ENCODE measurements at places on chromosomes 11 and 22.

DNA sequence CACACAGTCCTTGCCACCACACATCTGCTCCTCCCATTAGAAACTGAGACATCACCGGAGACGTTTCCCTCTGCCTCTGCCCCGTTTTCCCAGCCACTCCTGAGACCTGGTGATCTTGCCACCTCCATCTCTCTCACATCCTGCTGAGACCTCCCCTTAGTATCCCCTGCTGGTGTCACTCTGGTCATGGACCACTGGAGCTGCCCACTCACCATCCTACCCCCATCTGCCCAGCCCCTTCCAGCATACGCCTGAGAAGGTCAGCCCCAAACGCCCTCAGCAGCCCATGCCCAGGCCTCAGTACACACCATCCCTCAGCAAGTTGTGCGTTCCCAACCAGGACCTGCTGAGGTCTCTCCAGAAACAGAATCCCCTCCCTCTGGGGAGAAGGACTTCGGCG lies 64.3 kb downstream of the SHANK2 start:
- no peak for DNase-seq

DNA sequence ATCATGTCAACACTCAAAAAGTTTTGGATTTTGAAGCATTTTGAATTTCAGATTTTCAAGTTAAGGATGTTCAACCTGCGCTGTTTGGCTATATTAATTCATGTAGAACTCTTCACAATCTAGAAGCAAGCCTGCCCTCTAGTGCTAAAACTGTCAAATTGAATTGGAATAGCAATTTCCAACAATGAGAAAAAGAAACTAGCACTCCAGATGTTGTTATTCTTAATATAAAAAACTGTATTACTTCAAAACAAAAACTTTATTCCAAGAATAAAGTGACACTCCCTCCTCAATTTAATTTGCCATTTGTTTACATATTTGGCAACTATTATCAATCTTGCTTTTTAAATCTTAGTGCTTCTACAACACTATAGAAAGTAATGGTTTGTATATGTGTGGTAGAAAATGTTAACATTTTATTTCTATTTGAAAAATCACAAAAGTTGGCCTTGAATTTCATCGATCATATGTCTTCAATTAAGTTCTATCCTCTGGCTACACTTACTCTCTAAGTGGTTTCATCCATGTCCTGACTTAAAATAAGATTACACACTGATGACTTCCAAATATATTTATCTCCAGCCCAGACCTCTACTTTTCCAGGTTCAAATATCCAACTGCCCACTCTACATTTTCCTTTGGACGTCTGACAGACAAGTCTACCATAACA lies 36.6 kb downstream of the DCUN1D5 start:
- peak; percentile 69 for DNase-seq

GRCh38 chr11:6646918-6647679 lies 8.5 kb downstream of the DCHS1 start:
- DNase-seq = peak; percentile 93

- DNase-seq = no peak
These were observed 73.5 kb downstream of the BRD1 start for GRCh38 chr22:49753961-49754695.

- DNase-seq = no peak
These were observed 72.9 kb upstream of the SEPTIN5 start for GRCh38 chr22:19641254-19641982.

- no peak for DNase-seq
These were observed 147.5 kb downstream of the GRIK4 start for GRCh38 chr11:120659076-120659475.

GRCh38 chr22:50027639-50028537 lies 15.3 kb upstream of the IL17REL start:
- no peak for DNase-seq

DNA sequence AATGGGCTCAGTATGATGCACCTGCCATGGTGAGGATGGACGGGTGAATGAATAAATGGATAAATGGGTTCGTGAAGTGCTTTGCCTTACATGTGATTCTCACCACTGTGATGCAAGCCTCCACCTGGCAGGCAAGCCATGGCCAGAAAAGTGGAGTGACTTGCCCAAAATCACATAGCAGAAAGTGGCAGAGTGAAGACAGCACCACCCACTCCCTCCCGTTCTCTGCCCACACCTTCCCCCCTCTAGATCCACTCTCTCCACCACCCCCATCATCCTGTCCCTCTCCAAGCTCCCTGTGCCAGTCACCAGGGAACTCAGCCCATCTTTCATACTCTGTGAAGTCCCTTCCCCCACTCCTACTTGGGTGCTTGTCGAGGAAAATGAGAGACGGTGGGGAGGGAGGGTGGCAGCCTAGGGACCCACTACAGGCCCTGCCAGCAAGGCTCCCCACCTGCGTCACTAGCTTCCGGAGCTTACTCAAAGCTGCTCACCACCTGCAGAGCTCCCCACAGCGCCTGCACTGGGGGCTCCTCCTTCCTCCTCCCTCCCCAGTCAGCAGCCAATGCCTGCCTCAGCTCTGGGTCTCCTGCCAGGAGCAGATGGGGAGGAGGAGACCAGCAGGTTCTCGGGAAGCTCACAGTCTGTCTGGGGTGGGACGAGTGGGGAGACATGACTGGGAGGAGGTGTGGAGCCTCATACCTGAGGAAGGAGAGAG lies 82.3 kb downstream of the PDE2A start:
- DNase-seq = no peak

DNA sequence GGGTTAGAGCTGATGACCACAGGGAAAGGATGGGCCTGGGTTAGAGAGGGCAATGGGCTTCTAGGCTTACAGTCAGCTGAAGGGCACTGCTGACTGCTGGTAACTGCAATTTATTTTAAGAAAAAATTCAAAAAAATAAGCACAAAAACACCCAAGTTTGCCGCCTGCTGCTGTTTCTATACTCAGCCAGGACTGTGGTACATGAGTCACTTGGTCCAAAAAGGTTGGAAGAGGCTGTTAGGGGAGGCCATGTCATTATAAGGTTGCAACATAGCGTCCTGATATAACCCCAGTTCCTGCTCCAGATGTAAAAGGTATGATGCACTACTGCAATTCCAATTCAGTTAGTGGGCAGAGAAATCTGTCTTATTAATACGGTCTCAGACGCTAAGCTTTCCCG lies 98.9 kb downstream of the ETS1 start:
- DNase-seq = no peak

GRCh38 chr11:18770479-18771125 lies 21.0 kb downstream of the PTPN5 start:
- no peak for DNase-seq

DNA sequence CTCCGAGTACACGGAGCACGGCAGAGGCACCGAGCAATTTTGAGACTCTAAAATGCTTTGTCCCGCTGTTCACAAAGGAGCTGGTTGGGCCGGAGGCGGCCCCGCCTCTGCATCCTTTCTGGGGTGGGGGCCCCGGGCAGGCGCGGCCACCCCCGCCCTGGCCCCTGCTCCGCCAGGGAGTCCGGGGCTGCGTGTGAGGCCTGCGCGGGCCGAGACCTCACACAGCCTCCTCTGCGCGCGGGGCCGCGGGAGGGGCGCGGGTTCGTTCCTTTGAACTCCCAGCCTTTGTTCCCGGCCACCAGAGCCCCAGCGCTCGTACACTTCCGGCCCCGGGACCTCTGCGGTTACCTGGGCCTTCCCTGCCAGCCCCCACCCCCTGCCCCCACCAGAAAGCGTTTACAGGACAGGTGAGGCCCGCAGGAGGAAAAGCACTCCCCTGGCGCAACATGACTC lies 1.6 kb downstream of the FGF19 start:
- DNase-seq = no peak

- DNase-seq = peak; percentile 89
These were observed 15.7 kb downstream of the CRTAM start for GRCh38 chr11:122853971-122854446.

DNA sequence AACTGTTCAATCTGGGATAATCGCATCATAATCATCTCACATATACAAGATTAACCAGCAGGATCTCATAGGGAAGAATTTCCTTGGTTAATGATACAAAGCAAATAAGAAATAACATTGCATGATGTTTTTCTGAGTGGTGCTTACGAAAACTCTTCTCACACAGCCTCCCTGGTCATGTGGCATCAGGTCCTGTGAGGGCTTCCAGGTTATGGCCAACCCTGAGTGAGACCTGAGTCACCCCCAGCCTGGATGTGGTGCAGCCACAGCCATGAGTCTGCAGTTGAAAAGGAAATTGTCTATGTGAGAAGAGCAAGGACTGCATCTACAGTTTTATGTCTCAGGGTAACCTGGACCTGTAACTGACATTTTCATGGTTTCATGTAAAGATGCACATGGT lies 90.5 kb upstream of the XKR3 start:
- no peak for DNase-seq

- no peak for DNase-seq
These were observed 111.4 kb downstream of the SPON1 start for GRCh38 chr11:14073849-14074476.

- no peak for DNase-seq
These were observed 10.8 kb upstream of the KDM4E start for GRCh38 chr11:95014184-95014821.

DNA sequence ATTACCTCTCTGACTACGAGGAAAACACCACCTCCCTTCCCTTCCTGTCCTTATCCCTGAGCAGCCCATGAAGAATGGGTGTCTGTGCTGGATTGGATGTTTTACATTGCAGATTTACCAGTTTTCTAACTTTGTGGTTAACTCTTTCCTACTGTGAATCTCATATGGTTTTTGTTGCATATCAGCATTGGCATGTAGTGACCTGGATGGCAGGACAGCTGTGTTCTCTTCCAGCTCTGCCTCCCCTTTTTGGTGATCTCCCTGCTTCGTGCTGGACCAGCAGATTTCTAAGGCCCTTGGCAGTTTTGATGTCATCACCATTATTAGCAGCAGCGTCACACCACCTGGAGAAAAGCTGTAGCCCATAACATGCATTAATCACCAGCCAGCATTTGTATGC lies 26.7 kb downstream of the OR6Q1 start:
- DNase-seq = no peak

DNA sequence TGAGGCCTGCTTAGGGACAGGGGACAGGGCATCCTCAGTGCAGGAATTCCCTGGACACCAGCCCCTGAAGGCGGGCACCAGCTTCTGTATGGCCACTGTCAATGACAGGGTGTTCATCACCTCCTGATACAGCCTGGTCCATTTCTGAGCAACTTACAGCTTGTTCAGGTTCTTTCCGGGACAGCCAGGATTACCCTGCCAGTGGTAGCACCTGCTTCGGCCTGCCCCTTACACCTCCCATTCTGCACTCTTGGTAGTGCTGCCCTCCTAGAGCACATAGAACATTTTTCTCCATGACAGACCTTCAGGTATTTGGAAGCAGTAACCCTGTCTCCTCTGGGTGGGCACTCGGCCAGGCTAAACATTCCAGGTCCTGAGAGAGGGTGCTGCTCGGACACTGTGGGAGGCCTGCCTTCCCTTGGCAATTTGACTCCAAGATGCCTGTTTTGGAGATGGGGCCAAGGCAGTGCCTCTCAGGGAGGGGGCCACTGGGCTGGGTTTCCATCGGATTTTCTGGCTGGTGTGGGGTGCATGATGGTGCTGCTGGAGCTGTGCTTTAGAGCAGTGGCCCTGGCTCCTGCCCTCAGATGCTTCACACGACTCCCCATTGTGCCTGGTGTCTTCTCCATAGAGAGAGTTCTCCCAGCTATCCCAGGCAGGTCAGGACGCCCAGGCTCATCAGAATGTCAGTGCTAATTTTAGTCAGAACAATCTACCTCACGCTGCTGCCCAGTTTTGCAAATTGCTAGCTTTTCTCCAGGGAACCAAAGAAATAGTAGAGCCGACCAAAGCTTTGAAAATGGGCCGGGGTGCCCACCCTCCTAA lies 1.2 kb downstream of the GAL3ST3 start:
- DNase-seq = no peak

DNA sequence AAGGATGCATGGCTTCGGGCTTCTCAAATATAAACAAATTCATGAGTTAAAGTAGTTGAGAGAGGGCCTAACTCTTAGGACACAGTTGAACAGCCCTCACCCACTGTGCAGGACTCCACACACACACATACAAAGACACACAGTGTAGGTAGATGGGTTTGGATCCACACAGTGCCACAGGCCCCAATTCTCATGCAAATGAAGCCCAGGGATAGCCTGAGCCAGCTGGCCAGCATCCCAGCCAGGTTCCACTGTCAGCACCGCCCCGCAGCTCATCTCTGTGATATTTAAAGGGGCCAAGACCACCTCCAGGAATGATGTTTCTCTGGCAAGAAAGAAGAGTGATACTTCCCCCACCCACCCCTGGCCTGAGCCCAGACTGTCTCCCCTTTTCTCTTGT lies 11.7 kb downstream of the SLC35C1 start:
- no peak for DNase-seq

- peak; percentile 58 for DNase-seq
These were observed 761 bp downstream of the HMBS start for GRCh38 chr11:119085437-119085847.

- peak; percentile 98 for DNase-seq
These were observed at the start of gene SART1 for GRCh38 chr11:65961267-65962140. Gene SART1, plus strand, starts transcription at chr11:65961734. Its CDS starts 47 bp downstream, at chr11:65961781.

DNA sequence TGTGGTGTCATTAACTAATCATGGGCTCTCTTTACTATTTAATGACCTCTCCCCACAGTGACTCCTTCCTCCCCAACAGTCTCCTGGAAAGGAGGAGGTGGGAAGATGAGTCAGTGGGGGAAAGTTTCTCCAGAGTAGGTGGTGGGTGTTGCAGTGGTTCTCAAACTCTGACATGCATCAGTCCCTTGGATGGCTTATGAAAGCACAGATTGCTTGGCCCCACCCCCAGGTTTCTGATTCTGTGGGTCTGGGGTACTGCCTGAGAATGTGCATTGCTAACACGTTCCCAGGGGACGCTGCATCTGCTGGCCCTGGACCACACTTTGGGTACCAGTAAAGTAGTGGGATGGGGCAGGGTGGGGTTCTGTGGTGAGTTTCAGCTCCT lies 9.8 kb downstream of the CD82 start:
- DNase-seq = no peak

- no peak for DNase-seq
These were observed 5.6 kb upstream of the CARNS1 start for GRCh38 chr11:67409781-67410368.

GRCh38 chr11:32940865-32941264 lies 48.3 kb downstream of the QSER1 start:
- no peak for DNase-seq

DNA sequence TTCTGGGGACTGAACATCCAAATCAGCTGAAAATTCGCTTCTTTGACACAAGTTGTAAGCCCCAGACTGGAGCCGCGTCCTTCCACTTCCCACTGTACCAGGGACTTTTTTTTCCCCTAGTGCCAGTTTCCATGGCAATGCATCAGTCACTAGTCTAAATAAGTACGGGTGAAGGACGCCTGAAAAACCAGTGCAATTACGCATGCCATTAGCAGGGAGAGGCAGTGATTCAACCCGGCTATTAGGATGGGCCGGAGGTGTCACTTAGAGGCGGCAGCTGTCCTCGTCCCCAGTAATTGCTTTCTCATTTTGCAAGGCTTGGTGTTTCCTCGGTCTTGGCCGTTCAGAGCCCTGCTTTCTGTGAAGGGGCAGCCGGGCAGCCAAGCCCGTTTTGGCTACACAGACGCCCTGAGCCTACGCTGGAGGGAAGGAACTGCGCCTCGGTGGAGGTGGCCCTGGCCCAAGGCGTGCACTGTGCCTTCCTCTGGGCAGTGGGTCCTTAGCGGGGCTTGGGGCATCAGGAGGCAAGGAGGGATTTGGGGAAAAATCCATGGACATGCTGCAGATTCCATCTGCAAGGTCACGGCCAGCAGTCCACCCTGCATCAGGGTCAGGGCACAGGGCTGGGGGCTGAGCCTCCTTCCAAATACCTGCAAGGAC lies 319.7 kb downstream of the CTTN start:
- DNase-seq = no peak

Data from Kasumi-1 (cell line).